ENCODE measurements at places on chromosomes 5 and 9.

DNA sequence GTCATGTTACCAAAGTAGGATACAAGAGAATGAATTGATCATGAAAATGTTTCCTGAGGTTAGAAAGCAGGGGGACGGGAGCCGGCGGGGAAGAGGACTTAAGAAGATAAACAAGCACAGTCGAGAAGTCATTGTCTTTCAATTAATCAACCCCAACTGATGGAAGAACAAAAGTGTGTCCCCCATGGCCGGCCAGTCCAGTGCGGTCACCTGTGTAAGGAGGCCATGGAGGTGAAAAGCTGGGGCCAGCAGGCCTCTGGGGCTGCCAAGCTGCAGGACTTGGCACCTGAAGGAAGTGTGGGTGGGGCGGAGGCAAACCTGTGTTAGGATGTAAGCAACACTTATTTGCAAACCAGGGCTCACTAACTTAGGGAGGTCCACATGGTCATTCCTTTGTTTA is 223.3 kb upstream of the TBCA start:
- DNase-seq: no peak

- no peak for DNase-seq
Measured at GRCh38 chr5:4093236-4093635, 497.6 kb downstream of the IRX1 start.

DNA sequence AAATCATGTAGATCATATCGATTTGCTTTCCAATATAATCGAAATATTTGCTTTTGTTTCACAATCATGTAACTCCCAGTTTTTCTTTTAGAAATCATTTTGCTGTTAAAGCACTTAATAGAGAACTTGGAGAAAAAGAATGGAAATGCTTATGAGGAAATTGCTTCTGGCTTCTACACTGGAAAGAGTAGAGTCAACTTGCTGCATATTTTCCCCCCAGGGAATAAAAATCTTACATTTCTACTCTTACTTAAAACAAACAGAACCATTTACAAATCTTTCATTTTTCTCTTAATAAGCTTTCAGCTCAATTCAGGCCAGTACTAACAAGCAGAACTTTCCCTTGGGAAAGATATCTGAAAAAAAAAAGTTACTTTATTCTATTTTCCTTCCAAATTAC is 312.0 kb downstream of the CHSY3 start:
- no peak for DNase-seq

DNA sequence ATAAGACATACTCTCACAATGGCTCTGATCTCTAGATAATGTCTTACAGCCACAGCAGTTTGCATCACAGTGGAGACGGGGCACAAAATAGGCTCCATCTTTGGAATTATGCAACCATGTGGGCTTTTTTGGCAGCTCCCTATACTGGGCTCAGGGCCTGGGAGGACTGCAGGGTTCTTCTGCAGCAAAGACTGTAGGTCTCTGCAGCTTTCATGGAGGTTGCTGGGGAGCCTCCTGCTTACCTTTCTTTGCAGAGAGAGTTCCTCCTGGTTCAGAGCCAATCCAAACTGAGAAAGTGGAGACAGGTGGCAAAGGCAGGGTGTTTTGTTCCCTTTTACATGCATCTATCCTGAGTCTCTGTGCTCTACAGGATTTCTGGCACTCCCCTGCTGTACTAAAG is 558.0 kb downstream of the TLR4 start:
- no peak for DNase-seq

- peak; percentile 80 for DNase-seq
Measured at GRCh38 chr5:95842854-95843544, 20.5 kb upstream of the GLRX start.

DNA sequence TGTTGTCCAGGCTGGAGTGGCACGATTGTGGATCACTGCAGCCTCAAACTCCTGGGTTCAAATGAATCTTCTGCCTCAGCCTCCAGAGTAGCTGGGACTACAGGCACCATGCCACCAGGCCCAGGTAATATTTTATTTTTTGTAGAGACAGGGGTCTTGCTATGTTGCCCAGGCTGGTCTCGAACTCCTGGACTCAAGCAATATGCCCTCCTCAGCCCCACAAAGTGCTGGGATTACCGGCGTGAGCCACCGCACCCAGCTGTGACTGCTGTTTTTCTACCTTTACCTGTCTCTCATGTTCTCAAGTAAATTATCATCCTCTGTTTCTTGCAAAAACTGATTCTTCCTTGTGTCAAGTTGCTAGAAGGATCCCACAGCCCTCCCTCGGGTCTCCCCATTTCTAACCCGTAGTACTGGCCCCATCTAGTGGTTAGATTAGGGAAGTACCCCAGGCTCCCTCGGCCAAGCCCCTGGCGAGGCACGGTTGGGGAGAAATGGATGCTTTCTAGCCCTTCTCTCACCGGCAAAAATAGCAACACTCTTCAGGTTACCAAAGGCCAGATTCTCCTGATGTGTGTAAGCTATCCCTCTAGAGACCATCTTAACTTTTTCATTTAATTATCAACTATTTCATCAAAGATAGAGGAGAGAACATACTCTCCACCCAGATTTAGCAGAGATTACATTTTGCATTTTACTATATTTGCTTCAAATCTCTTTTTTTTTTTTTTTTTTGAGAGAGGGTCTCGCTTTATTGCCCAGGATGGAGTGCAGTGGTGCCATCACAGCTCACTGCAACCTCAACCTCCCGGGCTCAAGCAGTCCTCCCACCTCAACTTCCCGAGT is 19.2 kb upstream of the TOR1B start:
- DNase-seq: peak; percentile 70

DNA sequence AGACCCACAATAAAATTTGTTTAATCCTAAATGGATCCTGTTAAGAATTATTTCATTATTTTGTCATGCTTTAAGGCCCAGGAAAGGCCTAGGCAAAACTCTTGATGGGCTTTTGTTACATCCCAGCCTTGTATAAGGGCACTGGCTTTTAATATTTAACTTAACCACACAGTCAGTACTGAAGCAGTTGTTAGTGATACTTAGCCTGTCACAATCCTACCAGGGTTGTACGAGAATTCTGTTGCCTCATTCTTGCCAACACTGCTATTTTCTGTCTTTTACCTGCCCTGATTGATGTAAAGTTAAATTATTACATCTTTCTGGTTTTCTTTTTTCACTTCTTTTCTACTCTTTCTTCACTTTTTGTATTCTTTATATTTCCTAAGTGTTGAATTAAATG is 10.9 kb downstream of the ZNF169 start:
- DNase-seq: no peak

DNA sequence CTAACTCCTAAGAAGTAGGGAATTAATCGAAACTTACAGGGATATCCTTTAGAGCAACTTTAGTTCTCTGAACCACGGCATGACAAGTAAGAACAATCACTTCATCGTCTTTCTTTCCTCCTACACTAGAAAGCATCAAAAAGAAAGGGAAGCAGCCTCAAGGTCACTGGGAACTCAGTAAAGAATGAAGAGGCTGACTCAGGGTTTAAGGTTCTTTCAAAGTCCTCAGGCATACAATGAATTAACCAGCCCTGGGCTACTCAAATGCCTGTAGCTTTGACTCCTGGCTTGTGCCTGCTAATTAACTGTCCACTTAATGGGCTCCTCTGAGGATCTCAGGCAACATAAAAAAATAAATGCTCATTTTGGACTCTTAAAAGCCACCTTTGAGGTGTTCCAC is 102.0 kb downstream of the TRIM32 start:
- DNase-seq: no peak

DNA sequence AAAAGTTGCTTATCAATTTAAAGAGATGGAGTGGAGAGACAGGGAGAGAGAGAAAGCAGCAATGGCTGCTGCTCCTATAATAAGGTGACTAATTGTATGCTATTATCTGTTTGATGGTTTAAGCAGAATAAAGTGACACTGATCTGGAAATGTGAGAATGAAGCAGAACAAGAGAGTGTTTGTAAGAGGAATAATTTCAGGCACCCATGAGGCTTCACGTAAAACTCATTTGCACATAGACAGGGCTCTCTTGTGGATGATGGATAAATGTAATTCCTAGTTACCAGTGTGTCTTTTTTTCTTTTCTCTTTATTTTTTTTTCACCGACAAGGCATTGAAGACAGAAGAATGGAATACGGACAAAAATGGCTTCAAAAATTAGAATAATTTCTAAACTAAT is 228.8 kb upstream of the TYRP1 start:
- DNase-seq: no peak

- DNase-seq: no peak
Measured at GRCh38 chr5:133842846-133843611, 125.4 kb downstream of the C5orf15 start.

Data from lung microvascular endothelial cell (primary cell).